ENCODE measurements at places on chromosomes 12 and 14.

GRCh38 chr14:89032086-89032649, 207.7 kb downstream of the TTC8 start:
- no peak for DNase-seq

- DNase-seq: no peak
Measured at GRCh38 chr14:32978691-32979255, 40.1 kb downstream of the NPAS3 start.

DNA sequence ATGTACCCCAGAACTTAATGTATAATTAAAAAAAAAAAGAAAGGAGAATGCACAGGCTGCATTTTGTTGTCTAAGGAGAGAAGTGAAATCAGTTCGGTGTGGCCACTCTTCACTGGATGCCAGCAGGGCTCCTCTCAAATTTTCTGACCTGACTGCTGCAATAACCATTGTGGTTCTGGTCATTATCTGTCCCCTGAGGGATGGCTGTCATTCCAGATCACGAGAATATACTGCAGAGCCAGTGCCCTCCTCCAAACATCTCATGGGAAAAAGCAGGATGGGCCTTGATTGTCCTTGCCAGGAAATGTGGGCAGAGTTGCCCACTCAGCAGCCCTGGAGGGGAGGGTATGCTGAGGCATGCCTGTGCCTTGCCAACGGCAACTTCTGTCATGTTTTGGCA, 139.1 kb downstream of the SLC8A3 start:
- no peak for DNase-seq

- peak; percentile 29 for DNase-seq
Measured at GRCh38 chr14:45089813-45090212, 5.9 kb downstream of the PRPF39 start.

GRCh38 chr14:94036313-94037167, 10.4 kb downstream of the OTUB2 start:
- no peak for DNase-seq

GRCh38 chr12:57515934-57516541, 4.3 kb downstream of the DDIT3 start:
- no peak for DNase-seq

GRCh38 chr12:122012184-122012583, 9.5 kb upstream of the BCL7A start:
- DNase-seq: no peak

DNA sequence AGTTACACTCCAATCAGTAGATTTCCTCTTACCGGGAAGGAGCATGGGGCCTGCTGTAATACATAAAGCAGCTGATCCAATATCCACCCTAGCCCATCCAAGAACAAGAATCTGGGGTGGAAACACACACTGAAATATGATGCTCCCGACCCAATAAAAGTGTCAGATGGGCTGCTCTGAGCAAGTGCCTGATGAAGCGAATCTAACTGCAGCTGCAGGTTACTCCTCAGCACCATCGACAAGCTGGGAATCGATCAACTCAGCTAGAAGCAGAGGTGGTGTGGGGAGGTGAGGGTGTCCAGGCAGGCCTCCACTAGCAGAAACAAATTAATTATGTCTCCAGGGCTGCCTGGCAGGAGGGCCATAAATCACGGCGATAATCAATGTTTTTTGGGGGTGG, 64.0 kb upstream of the WSCD2 start:
- no peak for DNase-seq

DNA sequence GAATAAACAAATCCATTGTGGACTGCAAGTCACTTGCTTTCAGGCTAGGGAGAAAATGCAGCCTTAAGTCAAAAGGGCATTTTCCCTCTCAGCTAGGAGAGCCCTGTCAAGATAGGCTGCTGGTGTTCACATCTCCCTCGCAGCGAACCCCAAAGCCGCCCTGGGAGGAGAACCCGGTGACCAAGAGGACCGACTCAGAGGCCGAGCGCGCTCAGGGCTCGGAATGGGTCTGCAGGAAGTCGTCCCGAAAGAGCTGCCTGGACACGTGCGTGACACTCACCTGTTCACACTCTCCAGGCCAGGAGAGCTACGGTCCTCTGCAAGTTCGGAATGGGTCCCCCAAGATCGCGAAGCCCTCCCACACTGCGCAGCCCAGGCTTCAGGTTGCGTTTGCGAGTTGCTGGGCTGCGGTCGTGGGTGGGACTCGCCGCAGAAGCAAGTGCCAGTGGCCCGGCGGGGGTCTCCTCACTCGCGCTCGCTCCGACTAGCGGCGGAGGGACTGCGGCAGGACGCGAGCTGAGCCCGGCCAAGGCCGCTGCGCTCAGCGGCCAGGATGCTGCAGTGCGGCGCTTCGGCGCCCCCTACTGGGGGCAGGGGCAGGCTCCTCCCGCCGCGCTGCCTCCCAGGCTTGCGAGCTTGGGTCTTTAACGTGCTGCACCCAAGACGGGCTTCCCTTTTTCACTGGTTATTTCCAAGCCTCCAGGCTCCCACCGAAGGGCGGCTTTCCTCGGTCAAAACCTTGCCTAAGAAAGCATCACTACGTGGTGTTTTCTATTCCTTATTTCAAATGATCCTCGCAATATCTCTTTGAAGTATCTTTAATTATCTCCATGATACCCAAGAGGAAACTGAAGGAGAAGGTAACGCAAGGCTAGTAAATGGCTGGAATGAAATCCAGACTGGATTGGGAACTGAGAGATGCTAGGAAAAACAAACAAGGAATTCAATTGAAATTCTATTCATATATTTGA, at the start of gene RERG:
Gene RERG, minus strand, starts transcription at position 503 of the 971 bp plus-strand sequence. CDS start 3,928 bp downstream, outside the sequence.
- peak; percentile 85 for DNase-seq

- no peak for DNase-seq
Measured at GRCh38 chr14:97277711-97278110, 480.5 kb downstream of the VRK1 start.

GRCh38 chr14:105605464-105606304, 79.3 kb downstream of the TMEM121 start:
- no peak for DNase-seq

DNA sequence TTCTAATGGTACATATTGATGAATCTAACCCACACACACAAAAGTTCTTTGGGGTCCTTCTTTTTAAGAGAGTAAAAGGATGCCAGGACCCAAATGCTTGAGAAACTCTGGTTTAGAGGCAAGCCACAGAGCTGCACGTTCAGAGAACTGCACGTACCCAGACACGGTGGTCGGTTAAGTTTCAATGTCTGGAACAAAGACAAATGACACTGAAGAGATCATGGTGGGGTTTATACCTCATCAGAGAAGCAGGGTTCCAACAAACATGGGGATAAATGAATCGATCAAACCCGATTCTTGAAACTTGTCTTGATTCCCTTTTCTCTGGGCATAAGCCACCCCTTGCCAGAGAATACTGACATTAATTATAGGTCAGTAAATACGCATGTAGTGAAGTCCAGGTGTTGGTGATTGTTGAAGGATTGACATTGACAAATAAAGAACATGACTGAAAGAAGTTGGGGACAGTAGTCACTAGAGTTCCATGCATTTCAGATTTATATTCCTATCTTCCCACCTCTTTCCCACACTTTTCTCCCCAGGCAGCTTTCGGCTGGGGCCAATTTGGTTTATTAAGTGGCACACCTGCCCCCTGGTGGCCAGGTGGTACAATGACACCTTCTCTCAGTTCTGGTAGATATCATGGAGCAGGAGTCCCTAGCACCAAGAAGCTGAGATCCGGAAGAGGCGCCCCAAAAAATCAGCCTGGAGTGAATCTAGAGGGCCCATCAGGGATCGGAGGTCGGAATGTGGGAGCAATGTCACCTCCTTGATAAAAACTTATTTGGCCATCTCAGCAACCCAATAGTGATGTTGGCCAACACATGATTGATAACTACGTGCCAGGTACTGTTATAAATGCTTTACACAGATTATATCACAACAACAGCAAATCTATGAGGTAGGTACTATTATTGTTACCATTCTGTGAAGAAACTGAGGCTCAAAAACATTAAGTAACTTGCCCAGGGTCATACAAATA, 17.8 kb upstream of the HDAC7 start:
- peak; percentile 72 for DNase-seq

- no peak for DNase-seq
Measured at GRCh38 chr12:110677206-110677911, 11.6 kb downstream of the HVCN1 start.

GRCh38 chr12:13079440-13079906, 24.0 kb downstream of the GSG1 start:
- DNase-seq: no peak

GRCh38 chr12:117363953-117364486, 2.6 kb upstream of the NOS1 start:
- no peak for DNase-seq

GRCh38 chr12:103530307-103531066, 34.7 kb upstream of the C12orf42 start:
- no peak for DNase-seq

- no peak for DNase-seq
Measured at GRCh38 chr14:94376976-94377865, 11.2 kb downstream of the SERPINA1 start.

DNA sequence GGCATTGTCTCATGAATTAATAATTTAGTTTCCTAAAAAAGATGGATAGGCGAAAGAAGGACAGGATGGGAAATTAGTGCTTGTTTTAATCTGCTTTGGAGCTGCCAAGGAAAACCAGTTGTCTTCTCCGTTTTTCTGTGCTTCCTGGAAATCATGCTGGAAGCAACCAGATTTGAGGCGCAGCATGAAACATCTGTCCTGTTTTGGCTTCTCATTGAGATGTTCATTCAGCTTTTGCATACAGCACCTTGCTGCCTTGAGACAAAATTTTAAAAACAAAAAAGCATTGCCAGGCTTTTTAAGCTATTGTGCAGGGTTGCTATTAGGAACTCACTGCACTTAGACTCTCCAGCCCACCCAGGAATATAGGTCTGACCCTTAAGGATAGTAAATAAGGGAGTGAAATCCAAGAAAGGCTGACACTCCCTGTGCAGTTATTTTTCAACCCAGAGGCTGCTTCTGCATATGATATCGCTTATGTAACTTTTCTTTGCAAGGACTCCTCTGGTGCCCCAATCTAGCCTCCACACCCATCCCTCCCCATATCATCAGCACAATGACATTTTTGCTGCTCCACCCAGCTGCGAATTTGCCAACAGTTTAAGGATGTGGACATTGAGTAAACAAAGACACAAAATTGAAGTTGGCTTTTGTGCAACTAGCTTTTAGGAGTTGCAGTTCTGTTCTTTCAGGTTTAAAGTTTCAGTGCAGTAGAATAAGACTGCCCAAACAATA, 46.9 kb upstream of the MDM1 start:
- no peak for DNase-seq

GRCh38 chr12:67650388-67651131, 2.0 kb downstream of the DYRK2 start:
- peak; percentile 19 for DNase-seq

GRCh38 chr12:14886271-14886670, 617 bp upstream of the MGP start:
- no peak for DNase-seq

DNA sequence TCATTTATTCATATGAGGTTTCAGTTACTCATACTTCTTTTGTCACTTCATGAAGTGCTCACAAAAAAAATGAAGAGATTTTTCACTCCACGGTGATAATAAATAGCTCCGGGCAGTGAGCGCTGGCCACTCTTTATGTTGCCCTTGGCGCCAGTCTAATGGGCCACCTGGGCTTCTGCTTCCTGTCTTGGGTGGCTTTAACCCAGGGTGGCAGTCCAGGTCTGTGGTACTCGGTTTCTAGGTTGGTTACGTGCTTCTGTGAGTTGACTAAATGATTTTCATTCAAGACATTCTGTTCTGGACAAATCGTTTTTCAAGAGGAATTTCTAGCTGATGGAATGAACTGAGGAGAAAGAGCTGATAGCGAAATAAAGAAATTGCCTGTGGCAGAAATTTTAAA, 34.6 kb upstream of the NID2 start:
- no peak for DNase-seq

DNA sequence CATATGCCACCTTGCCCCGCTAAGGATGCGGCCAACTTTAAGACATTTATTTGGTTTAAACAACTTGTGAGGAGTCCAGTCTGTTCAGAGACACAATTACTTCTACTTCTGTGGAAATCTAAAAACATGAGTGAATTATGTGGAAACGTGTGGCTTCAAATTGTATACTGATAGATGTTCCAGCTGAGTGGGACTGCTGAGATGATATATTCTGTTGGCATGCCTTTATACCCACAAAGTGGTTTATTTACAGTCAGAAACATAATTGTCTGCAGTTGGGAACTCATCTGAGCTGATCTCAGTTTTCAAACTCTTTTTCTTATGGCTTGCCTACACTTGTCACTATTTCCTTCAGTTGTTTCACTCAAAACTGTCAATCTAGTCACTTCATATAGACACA, 67.8 kb downstream of the FLRT2 start:
- no peak for DNase-seq

DNA sequence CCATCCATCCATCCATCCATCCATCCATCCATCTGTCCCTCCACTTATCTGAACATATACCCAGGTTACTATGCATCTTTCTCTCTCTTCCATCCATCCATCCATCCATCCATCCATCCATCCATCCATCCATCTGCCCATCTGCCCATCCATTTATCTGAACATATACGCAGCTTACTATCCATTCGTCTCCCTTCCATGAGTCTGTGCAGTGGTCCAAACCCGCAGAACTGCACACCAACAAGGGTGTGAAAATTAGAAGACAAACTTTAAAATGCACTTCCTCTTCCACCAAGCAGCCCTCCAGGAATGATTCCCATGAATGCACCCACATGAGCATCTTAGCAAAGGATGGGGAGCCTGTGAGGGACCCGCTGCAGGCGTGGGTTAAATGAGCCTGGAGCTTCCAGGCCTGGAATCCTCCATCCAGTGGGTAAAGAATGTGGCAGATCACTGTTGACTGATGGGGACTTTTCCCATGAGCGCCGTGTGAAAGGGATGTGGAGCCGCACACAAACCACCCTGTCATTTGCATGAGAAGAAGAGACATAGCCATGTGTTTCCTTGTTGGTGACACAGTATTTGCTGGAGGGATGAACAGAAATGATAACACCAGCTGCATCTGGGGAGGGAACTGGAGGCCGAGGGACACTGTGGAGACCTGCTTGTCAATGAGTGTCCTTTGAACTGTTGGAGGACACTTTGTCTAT, 376.6 kb downstream of the ADGRD1 start:
- no peak for DNase-seq

DNA sequence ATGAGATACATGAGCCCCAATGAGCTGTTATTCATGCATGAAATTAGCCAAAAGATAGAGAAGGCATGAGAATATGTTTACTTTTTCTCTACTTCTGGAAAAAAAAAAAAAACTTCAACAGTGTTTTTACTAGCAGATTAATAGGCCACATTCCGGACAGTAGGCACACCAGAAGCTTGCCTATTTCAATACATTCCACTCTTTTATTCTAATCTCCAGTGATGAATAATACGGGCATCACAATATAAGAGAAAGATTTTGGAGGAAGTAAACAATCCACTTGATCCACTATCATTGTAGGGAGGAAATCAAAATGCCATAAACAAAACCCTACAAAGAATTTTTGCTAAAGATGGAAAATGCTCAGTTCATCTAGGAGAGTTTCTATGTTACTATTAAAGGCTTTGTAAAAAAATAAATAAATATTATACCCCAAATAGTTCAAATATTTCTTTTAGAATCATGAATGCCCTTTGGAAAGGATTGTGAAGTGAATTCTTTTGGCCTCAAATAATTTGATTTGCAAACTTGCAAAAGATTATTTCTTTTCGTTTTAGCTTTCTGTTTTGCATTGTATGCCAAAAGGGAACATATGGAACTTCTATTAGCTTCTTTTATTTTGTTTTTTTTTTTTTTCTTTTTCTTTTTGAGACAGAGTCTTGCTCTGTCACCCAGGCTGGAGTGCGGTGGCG, 232.6 kb downstream of the EPS8 start:
- DNase-seq: no peak
